Activated T-cell treated with anti-CD3 and anti-CD28 coated beads, Interleukin-2, amount 50 U/mL, for 72 hours (primary cell): ENCODE measurements at places on chromosomes 3 and 15. TPM values are rescaled to one million over a fixed set of nuclear protein-coding genes. Genes with fewer than 3 reads are reported as not detected.
A peak's percentile ranks its signal among the peaks of the same experiment; 100 is the strongest.

Gene SPTSSB
- total RNA-seq: not detected

DNA sequence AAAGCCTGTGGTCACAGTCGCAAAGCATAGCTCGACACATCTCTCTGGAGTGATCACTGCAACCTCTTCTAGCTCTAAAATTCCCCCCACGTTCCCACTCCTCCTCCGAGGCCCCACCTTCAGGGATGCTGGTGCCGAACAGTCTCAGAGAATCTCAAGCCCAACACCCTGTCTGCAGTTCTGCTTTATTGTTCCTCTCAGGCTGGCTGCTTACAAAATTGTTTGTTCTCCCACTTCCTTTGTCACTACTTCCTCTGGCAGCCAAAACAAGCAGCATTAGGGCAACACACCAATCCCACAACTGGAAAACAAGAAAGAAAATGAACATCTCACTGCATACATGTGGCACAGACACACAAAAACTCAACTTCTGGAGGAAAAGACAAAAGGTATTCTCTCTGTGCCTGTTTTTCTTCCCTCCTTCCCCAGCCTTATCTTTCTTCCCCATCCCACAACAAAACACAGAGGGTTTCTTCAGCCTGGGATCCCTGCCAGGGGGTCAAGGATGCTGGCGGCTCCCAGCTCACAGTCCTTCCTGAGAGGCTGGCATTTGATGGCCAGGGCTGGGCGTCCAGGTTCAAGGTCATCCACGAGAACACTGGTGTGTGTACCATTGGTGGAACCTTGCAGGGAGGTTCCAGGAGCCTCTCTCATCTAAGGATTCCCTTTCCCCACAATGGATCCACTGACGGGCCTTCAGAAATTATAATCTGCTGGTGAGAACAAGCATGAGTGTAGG, 108.4 kb downstream of the TMCO5A start:
- peaks cover 22% of the 10 kb centered on the region for H3K27me3 ChIP-seq
- H3K27ac ChIP-seq: no peak overlapping the region
- no peak for DNase-seq
- no peaks in the 10 kb centered on the region for H3K36me3 ChIP-seq
- H3K4me1 ChIP-seq: no peaks in the 10 kb centered on the region

GRCh38 chr3:24272875-24273274, 221.8 kb downstream of the THRB start:
- H3K36me3 ChIP-seq: no peaks in the 10 kb centered on the region
- peaks cover 11% of the 10 kb centered on the region for H3K27me3 ChIP-seq
- no peak for DNase-seq
- no peaks in the 10 kb centered on the region for H3K4me1 ChIP-seq

DNA sequence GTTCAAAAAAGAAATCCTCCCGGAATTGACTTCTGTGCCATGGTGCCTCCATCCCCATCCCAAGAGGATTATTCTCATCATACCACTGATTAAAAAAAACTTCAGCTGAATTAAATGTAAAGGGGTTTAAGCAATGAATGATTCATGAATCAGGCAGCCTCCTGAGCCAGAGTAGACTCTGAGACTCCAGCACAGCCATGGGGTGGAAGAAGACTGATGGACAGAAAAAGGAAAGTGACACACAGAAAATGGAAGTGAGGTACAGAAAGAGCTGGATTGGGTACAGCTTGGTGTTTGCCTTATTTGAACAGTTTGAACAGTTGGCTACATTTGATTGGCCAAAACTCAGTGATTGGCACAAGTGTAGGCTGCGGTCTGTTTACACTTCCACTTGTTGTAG, 224.8 kb upstream of the ATP10A start:
- no peak overlapping the region for H3K4me3 ChIP-seq
- no peaks in the 10 kb centered on the region for H3K36me3 ChIP-seq
- H3K4me1 ChIP-seq: peaks cover 6% of the 10 kb centered on the region
- no peaks in the 10 kb centered on the region for H3K27me3 ChIP-seq

Gene RAMAC
- total RNA-seq: 14.0 TPM

DNA sequence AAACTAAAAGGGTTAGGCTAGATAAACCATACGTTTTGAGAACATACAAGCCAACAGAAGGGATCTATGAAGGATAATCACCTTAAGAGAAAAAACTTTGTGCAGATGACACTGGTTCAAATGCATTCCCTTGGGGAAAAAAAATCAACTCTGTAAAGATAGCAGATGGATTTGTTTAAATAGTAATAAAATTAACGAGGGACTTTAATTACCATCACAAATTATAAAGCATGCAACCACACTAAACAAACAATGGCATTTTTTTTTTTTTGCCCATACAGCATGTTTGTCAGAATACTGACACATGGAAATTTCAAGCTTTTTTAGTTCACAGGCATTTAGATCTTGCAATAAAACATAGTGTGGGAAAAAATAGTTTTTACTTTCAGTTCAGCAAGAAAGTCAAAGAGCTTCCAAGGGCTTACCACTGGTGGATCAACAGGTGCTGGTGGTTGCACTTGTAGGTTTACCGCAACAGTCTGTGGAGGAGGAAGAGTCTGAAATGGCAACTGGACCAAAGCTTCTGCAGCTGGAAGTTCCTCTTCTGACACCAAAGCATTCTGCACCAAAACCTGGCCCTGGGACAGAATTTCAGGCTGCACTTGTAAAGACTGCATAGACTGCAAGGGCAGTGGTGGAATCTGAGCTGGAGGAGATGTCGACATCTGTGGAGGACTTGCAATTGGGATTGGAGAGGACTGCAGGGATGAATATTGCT, 53.1 kb downstream of the PHC3 start:
- H3K27me3 ChIP-seq: no peaks in the 10 kb centered on the region
- H3K4me3 ChIP-seq: peak overlapping the region; percentile 21
- H3K36me3 ChIP-seq: peaks cover 30% of the 10 kb centered on the region
- no peak for DNase-seq
- peaks cover 36% of the 10 kb centered on the region for H3K4me1 ChIP-seq
